ENCODE measurements at places on chromosomes 3 and 15. TPM values are rescaled to one million over a fixed set of nuclear protein-coding genes. Genes with fewer than 3 reads are reported as not detected.

Gene LNP1
- total RNA-seq: 6.0 TPM

Gene DPP8
- 41.9 TPM for total RNA-seq

Gene SKOR1
- total RNA-seq: 0.79 TPM

Gene IGSF11
- 0.11 TPM for total RNA-seq

Gene RBP2
- total RNA-seq: not detected

Gene DUOX2
- 5.1 TPM for total RNA-seq

Gene EPHA3
- total RNA-seq: 0.11 TPM

Gene COL6A6
- 0.11 TPM for total RNA-seq

Gene CLCN2
- 5.6 TPM for total RNA-seq

Gene ATR
- 18.7 TPM for total RNA-seq

Gene ALDH1A2
- 4.3 TPM for total RNA-seq

Gene SEC61A1
- 152 TPM for total RNA-seq

Gene ARNT2
- 1.2 TPM for total RNA-seq

Gene RTP3
- total RNA-seq: not detected

Gene PPP1R14D
- total RNA-seq: not detected
